Neural crest cell (in vitro differentiated cells): ENCODE measurements at places on chromosomes 6 and 20.

- no peak for DNase-seq
Observed at GRCh38 chr6:45476341-45476740, 98.6 kb upstream of the SUPT3H start.

DNA sequence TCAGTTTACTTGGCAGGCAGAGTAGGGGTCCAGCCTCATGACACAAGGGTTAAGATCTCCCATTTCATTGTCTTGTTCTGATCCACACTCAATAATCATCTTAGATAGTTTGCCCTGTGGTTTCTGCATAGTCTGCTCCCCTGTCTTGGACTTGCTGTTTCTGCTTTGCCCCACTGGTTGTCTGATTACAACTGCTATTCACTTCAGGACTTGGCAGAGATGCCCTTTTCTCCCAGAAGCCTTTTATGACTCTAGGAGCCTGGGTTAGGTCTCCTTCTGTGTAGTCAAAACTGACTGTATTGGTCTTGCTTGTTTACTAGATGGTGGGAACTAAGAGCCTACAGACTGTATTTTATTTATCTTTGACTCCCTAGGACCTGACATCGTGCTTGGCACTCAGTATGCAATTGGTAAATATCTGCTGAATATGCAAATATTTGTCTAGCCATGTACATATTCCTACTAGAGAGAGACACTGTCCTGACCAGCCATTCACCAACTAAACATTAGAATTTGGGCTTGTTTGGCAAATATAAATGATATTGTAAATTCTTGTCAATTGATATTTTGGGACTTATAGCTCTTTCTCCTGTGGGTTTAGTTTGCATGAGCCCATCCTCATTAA lies 165.9 kb upstream of the KCNK16 start:
- DNase-seq = no peak

DNA sequence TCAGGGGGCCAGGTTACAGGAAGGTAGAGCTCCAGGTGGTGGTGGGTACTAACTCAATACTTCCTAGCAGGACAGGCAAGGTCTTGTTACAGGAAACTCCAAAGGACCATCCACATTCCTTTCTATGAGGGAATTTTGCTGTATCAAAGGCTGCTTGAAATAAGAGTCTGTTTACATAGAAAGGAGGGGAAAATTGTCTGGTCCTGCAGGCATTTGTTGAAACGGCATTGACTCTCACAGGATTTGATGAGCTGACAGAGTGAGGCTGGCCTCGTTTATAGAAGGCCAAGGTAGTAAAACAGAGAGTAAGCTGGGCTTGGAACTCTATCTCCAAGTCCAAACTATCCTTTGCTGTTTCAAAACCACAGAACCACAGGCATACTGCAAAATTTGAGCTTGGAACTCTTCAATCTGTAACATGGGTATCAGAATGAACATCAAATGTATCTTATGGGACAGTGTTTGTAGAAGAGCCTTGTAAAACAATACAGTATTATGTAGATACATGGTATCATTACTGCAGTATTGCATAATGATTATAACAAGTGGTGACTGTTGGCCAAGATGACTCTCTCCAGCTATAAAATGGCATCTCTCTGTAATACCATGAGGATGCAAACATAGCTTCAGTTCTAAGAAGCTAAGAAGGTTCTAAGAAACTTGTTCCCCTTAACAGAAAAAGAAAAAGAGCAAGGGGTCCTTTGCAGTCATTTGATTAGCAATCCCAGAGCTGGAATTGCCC lies 61.5 kb downstream of the TRAM2 start:
- no peak for DNase-seq

DNA sequence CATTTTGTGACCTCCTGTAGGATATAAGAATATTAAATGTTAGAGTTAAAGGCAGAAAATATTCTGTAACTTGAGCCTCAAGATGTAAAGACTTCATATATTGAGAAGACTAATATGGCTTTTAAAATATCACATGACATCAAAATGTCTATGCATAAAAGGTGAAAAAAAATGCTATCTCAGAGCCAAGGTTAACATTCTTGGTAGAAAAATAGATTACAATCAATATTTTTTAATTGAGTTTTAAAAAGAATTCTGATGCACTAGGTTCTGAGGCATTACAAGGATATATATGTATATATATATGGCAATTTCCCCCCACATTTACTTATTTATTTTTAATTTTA lies 46.2 kb upstream of the RAB23 start:
- DNase-seq = no peak

DNA sequence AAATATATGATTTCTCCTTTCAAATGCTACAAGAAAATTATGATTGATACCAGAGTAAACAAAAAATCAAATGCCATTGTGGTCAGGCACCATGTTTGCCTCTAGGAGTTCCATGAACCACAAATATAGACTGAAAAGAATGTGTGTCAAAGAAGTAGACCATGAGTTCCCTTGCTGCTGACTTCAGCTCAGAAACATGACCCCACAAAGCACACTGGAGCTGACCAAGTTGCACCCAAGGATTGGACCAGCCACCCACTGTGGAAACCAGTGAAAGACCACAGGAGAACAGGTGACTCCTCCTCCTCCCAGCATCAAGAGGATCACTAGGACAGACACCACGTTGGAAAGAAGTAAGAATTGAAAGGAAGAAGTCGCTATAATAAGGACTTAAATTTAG lies 90.8 kb upstream of the TENT5A start:
- DNase-seq = no peak

DNA sequence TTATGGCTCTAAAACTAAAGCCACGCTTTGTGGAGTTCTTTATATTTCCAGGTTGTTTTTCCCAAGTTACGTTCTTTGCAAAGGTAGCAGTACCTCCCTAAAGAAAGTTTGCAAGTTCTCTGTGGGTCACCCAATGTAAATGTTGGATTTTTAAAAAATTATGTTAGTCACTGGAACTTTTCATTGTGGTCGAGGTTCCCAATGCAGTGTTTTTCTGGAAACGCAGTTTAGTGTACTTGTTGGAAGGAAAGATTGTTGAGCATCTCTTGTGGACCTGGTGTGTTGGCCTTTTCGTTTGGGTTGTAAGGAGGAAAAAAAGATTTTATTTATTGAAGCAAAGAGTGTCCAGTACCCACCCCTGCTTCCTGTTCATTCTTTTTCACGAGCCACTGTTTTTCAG lies 1.4 kb downstream of the TOP1 start:
- no peak for DNase-seq

DNA sequence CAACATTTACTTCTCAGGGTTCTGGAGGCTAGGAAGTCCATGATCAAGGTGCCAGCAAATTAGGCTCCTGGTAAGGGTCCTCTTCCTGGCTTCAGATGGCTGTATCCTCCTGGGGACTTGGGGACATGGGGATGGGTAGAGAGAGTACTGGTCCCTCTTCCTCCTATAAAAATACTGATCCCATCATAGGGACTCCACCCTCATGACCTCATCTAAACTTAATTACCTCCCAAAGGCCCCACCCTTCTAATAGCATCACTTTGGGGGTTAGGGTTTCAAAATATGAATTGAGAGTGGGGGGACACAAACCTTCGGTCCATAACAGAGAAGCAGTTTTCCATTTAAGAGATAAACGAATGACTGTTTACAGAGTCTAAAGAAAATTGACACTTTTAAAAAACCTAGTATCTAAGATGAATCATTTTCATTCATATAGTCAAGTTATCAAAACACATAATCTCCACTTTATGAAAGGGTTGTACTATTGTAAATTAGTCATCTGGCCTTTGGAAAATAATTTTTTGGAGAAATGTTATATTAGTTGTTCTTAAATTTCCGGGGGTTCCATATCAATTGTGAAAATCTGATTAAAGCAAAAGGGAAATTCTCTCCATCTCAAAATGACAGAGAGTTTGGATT lies 33.5 kb downstream of the ELOVL5 start:
- no peak for DNase-seq

DNA sequence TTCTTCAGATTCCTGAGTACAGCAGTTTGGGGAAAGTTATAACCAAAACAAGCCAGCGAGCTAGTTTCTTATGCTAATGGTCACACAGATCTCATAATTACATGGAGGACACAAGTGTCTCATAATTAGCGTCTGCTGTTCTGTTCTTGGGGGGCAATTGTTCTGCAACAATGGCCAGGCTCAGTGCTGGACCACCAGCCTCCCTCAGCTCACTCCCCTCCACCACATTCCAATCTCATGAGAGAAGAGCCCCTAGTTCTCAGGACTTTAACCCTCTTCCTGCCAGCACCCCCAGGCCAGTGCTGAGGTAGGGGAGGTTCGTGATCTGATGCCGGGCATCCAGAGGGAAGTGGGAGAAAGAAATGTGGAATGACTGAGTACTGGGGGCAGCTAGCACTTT lies 20.2 kb upstream of the TOX2 start:
- no peak for DNase-seq

- DNase-seq = no peak
Observed at GRCh38 chr6:78611886-78612480, 255.4 kb upstream of the IRAK1BP1 start.
